Stimulated activated CD8-positive, alpha-beta memory T cell treated with anti-CD3 and anti-CD28 coated beads, Interleukin-4, amount 100 ng/mL, for 1 hour (primary cell): ENCODE measurements at places on chromosomes 7 and 10.

- DNase-seq: no peak
Observed at GRCh38 chr7:18396953-18397352, 98.6 kb upstream of the HDAC9 start.

GRCh38 chr7:43037531-43037930 is 74.9 kb upstream of the HECW1 start:
- no peak for DNase-seq

GRCh38 chr7:45882465-45882810 is 5.8 kb upstream of the IGFBP1 start:
- no peak for DNase-seq

DNA sequence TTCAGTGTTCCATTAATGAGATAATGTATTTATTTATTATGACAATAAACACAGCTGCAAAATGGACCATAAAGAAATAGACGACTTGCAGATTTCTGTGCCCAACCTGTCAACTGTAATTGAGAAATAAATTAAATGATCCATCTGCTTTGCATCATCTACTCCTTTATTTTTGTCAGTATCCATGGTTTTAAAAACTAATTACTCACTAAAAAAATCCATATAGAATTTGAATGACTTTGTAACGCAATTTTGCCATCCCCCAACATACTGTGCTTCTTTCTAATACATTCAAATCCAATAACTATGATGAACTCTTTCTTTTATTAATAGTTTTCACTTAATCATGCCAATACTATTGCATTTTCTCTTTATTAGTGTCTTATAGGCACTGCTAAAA is 388.5 kb upstream of the SORCS1 start:
- DNase-seq: no peak

GRCh38 chr7:4726566-4726965 is 44.5 kb downstream of the FOXK1 start:
- no peak for DNase-seq

DNA sequence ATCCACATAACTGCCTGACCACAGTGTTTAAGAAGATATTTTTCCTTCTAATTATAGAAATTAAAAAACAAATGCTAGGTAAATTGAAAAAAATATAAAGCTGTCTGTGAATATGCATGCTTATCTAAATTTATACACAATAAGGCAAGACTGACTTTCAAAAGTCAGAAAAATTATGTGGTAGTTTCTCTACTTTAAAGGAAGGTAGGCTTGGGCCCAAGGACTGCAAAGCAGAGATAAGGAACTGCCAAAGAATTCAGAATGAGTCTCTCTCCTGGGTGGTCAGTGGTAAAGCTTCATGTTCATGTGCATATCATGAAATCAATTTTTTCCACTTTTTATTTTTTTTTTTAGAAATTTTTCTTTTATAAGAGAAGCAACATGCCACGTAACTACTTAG is 998.6 kb downstream of the REEP3 start:
- DNase-seq: no peak

DNA sequence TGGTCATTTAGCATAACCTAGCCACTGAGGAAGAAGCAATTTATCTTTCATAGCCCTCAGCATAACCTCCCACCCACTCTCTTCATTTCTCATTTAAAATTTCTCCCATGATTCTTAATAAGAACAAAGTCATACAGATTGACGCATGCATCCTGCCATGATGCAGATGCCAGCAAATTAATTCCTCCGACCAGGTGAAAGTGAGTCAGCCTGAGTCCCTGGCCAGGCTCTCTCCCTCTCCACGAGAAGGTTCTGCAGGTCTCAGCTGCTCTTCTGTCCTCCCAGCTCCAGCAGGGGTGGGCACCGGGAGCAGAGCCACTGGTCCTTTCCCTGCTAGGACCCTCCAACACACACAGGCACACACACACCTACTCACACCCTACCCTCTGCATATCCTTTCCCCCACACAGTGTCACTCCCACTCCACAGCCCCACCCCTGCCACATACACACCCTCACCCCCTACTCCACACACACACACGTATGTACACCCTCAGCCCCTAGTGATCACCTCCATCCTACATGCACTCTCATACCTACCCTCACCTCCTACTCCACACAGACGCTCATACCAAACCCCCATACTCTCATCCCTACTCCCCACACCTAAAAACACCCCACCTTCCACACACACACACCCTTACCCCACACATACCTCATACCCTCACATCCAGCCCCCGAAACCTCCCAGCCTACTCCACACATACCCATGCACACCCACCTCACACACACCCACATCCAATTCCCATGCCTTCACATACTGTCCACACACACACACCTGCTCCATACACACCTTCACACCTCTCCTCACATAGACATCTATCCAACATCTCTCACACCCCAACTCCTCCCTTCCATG is 78.0 kb downstream of the FAM13C start:
- DNase-seq: no peak
